Activated CD4-positive, alpha-beta T cell treated with anti-CD3 and anti-CD28 coated beads for 24 hours (primary cell): ENCODE measurements at places on chromosomes 4 and X.
A peak's percentile ranks its signal among the peaks of the same experiment; 100 is the strongest.

DNA sequence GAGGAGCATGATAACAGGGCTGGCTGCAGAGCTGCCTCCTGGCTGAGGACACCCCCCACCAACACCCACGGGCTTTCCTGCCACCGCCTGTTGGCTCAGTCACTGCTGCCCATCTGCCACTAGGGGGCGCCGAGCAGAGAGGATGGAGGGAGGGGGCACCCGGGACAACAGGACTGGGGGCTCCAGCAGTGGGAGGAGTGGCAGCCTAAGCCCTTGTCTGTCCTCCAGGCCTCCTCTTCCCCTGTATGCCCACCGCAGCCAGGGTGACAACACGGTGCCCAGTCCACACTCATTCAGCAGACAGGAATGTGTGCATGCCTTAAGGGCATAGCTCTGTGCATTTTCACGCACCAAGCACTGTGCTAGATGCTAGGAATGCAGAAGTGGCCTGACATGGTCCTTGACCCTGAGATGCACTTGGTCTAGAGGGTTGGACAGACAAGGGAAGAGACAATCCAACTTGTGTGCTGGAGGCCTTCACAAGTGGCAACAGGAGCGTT, 149.9 kb downstream of the AMMECR1 start:
- DNase-seq, result peak; percentile 30

- no peak for DNase-seq
Measured at GRCh38 chr4:82797405-82798111, 1.0 kb downstream of the SCD5 start.

GRCh38 chr4:96093563-96093962, 253.7 kb downstream of the PDHA2 start:
- no peak for DNase-seq

GRCh38 chr4:41681054-41681453, 67.5 kb downstream of the PHOX2B start:
- no peak for DNase-seq

- DNase-seq, result no peak
Measured at GRCh38 chr4:57504797-57505530, 394.8 kb upstream of the IGFBP7 start.

DNA sequence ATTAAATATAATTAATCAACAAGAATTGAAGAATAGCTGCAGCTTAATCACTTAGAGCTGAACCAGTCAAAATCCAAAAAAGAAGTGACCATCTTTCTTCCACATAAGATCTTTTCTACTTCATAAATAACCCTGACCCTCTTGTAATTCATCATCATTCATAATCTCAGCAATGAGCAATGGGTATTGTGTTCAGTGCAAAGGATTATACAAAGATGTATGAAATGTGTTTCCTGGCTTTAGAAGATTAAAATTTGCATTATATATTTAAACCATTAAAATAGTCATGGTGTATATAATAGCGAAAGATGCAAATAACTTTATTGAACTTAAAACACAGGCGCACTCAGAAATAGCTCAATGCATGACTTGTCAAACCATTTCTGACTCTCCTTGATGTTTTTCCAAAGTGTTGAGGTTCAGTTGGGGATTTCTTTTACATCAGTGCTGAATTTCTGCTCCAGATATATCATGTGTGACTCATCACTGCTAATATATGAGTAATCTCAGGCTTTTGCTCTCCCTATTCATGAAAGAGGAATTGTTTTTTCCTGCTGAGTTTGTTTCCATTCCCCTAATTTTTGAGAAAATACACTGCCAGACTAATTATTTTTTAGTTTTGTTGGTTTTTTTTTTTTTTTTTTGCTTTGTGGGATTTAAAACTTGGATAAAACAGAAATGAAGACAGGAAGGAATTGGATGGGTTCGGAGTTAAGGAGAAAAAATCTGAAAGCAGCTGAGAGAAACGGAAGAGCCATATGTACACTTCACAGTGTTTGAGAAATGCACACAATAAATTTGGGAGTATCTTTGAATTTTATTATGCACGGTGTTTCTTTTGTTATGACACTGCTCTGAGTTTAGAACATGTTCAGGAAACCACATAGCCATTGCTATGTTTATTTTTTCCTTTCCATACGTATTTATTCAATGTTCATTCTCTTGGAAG, 290.1 kb upstream of the PCDH7 start:
- DNase-seq, result no peak

DNA sequence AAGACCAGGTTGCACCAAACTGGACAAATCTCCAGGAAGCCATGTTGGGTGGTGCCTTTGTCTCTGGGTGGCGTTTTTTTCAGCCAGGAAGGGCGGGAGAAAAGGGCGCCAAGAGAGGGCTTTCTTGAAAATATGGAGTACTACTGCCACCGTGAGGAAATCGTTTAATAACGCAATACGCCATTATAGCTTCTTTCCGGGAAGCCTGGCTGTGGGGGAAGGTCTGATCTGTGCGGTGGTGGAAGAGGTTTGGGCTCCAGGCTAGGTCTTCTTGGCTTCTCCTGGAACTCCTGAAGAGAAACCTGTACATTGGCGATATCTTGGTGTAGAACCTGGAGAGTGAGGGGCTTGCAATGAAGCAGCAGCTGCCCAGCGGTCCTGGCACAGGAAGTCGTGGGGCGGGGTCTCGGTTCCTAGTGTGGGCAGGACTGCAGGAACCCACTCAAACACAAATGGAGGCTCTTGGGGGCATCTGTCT, 202.7 kb downstream of the OR13H1 start:
- DNase-seq, result no peak

- no peak for DNase-seq
Measured at GRCh38 chr4:181350615-181351415, 892.4 kb upstream of the TENM3 start.

GRCh38 chr4:8870647-8871416, 807 bp downstream of the HMX1 start:
- no peak for DNase-seq

DNA sequence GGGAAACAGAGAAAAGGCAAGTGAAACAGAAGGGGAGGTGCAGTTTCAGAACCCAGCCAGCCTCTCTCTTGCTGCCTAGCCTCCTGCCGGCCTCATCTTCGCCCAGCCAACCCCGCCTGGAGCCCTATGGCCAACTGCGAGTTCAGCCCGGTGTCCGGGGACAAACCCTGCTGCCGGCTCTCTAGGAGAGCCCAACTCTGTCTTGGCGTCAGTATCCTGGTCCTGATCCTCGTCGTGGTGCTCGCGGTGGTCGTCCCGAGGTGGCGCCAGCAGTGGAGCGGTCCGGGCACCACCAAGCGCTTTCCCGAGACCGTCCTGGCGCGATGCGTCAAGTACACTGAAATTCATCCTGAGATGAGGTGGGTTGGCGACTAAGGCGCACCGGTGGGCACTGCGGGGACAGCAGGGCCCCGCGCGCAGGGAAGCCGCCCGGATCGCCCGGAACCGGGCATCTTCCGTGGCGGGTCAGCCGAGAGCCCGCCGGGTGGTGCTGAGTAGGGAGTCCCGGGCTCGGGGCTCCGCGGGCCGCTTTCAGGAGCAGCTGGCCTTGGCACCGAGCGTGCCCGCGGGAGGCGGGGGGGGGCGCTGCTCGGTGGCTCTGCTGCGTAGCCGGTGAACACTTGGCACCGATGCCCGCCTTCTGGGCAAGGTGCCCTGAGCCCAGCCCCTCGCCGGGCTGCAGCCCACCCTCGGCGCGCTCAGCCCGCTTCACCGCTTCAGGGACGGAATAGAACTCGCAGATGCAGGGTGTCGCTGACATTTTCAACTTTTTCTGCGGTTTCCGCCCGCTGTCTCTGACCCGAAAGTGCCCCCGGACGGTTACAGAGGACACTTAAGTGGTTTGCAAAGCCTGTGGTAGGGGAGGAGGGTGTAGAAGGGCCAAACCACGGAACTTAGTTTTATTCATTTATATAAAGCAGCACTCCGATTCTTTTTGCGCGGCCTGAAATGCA, at the start of gene CD38:
Gene CD38, plus strand, starts transcription at position 40 of the 953 bp plus-strand sequence. Its CDS starts 87 bp downstream, at position 127.
- DNase-seq, result no peak

GRCh38 chr4:85741921-85742591, 267.1 kb downstream of the ARHGAP24 start:
- DNase-seq, result no peak

DNA sequence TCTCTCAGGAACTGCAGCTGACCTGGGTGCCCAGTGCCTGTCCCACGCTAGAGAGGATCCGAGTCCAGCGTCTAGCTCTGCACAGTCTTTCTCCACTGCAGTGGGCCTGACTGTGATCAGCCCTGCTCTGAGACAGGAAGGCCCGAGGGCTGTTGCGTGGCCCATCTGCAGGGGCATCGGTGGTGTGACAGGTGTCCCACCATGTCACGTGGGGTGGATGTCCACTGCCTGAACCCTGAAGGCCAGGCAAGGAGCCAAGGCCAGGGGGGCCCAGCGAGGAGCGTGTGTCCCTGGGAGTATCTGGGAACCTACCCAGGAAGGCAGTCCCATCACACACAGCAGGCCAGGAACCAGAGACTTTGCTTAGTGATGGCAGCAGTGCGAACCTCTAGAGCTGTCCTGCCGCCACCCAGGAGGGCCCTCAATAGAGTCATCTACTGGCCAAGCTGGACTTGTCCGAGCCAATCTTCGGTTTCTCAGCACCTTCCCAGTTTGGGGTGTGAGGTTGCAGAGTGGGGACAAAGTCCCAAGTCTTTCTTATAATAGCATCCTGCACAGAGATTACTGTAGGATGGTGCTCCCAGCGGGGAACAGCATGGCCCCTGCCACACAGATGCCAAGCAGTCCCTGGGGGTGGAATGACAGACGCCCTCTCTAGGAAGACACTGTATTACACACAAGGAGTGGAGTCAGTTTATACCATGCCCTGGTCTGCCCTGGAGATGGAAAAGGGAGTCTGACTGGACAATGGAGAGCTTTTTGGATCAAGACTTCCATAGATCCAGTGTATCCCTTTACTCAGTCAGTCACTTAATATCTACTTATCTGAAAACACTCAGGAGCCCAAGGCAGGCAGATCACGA, 38.3 kb downstream of the DCTD start:
- no peak for DNase-seq

DNA sequence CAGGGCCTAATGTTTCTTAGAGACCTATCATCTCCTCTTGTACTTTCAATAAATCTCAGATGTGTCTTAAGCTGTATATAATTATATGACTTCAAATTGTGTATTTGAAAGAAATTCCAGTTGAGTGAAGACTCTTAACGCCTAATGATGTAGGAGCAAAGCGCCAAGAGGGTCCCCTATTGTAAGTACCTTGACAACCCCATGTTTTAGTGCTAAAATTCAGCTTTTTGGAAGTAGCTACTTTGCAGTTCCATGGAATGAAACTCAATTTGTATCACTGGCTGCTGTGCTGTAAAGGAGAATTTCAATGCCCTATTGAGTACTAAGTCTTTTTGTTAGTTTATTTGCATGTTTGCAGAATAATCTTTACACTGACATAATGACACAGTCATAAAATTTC, 1826.6 kb upstream of the AGA start:
- DNase-seq, result no peak

- no peak for DNase-seq
Measured at GRCh38 chr4:181611946-181612600, 631.1 kb upstream of the TENM3 start.

- DNase-seq, result no peak
Measured at GRCh38 chr4:28001698-28002097, 1141.1 kb downstream of the STIM2 start.

DNA sequence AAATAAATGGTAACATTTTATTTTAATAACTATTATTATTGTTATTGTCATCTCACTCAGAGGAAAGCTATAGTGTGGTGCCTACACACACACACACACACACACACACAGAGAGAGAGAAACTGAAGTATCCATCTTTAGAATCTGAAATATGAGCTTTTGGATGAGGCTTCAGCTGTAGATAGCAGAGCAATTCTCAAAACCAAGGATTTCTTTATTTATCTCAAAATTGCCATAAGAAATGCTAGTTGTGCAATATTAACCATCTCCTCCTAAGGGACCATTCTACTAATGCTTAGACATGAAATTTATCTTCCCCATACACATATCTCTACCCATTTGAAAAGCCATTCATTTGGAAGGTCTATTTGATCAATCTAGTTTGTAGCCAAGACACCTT, 50.1 kb upstream of the SGMS2 start:
- no peak for DNase-seq

DNA sequence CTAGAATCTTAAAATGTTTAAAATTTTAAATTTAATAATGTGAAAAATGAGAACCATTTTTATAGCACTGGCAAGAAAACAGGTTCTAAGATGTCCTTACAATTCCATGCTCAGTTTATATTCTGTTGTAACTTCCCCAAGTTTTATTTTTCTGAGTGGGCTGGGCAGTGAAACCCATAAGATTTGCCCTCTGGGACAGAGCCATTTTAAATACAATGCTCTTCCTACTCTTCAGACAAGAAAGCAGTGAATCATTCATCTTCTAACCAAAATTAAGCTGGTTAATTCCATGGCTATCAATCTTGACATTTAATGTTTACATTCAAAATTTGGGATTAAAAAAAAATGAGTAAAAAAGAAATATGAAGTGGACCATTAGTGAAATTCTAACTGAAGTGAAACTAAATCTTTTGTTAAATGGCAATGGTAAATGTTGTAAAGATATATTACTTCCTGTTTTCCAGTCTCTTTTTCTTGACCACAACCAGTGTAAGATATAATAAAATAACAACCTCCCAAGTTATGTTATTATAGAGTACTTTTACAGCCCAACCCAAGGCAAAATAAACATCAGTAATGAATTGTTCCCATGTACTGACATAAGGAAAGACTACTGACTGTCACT, 37.2 kb upstream of the PTPN13 start:
- DNase-seq, result no peak

DNA sequence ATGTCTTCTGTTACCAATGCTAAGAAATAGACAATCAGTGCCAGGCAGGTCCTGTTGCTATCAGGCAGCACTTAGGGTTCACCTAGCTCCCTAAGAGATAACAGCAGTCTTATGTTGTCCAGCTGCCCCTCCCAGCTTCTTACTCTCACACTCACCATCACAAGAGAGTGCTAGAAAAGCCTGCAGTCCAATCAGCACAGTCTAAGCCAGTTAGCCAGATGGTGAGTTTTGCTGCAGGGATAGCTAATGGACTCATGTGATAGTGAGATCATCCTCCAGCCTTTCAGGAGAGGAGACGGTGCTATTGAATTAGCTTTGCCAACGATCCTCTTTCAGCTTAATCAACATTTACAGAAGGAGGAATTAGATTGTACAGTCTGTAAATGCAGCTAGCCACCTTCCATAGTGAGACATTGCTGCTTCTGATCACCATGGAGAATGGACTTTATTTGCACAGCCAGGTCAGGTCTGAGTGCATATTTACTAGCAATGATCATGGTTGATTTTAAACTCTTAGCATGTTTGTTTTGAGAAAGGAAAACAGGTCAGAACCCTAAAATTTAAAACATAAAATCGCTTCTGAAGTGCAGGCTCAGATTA, 438.3 kb downstream of the CENPC start:
- DNase-seq, result no peak

- no peak for DNase-seq
Measured at GRCh38 chr4:73230865-73231517, 27.6 kb downstream of the ANKRD17 start.

DNA sequence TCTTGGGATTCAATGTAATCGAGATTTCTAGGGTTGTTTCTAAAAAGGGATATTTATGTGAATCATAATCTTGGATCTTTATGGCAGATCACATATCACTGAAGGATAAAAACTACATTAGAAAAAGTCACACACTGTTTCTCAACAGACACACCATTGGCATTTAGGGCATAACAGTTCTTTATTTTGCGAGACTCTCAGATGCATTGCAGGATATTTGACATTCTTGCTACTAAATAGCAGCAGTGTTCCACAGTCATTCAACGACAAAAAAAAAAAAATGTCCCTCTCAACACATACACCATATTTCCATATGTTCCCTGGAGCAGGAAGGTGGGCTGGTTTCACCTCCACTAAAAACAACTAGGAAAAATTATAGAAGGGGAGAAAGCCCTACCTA, 243.4 kb upstream of the PCDH18 start:
- no peak for DNase-seq

- DNase-seq, result no peak
Measured at GRCh38 chrX:151745651-151746050, 11.1 kb downstream of the CNGA2 start.

GRCh38 chrX:11908371-11908770, 150.3 kb downstream of the MSL3 start:
- no peak for DNase-seq
